ENCODE measurements at places on chromosomes 7 and 10.

DNA sequence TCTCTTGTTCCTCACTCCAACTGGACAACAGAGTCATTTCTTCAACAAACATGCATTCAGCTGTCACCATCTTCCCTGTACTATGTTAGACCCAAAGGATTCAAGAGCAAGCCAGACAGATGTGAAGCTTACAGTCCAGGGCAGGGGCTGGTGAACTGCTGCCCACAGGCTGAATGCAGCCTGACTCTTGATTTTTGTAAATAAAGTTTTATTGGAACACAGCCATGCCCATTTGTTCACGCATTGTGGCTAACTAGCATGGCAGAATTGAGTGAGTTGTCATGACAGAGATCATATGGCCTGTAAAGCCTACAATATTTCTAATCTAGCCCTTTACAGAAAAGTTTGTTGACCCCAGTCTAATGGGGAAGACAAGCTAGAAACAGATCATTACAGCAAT lies 208.7 kb downstream of the EMX2 start:
- H3K4me3 ChIP-seq, result no peak overlapping the region
- DNase-seq, result no peak
- H3K27ac ChIP-seq, result no peak overlapping the region
- no peaks in the 10 kb centered on the region for H3K27me3 ChIP-seq
- no peaks in the 10 kb centered on the region for H3K4me1 ChIP-seq

- DNase-seq, result no peak
- no peaks in the 10 kb centered on the region for H3K4me1 ChIP-seq
- no peak overlapping the region for H3K27ac ChIP-seq
These were observed 55.1 kb downstream of the EZH2 start for GRCh38 chr7:148828965-148829364.

DNA sequence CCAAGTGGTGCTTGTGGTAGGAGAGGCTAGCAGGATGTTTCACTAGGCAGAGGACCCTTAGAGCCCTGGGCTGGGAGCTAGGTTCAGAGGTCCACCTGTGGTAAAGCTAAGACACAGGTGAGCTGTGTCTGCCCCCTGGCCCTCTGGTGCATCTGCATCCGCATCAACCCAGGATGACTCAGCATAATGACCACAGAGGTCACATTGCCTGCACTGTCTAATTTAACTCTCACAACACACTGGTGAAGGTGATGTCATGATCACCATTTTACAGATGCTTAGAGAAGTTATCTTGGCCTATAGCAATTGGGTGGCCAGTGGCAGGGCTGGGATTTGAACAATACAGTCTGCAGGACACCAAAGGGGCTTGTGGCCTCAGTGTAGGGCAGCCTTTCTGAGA lies 33.1 kb downstream of the HABP2 start:
- H3K27ac ChIP-seq, result no peak overlapping the region
- DNase-seq, result no peak
- no peaks in the 10 kb centered on the region for H3K4me1 ChIP-seq
- no peaks in the 10 kb centered on the region for H3K36me3 ChIP-seq
- H3K4me3 ChIP-seq, result no peak overlapping the region
- H3K27me3 ChIP-seq, result no peaks in the 10 kb centered on the region

DNA sequence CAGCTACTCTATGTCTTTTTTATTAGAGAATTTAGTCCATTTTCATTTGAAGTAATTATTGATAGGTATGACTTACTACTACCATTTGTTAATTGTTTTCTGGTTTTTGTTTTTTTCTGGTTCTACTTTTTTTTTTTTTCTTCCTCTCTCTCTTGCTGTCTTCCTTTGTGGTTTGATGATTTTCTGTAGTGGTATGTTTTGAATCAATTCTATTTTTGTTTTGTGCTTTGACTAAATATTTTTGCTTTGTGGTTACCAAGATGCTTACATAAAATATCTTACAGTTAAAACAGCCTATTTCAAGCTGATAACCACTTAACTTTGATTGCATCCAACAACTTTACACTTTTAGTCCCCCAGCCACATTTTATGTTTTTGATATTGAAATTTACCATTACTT lies 3.3 kb upstream of the OR2F2 start:
- no peak overlapping the region for H3K4me3 ChIP-seq
- no peaks in the 10 kb centered on the region for H3K4me1 ChIP-seq
- no peak overlapping the region for H3K27ac ChIP-seq

GRCh38 chr10:92760609-92761008 lies 70.9 kb downstream of the HHEX start:
- H3K27ac ChIP-seq, result no peak overlapping the region
- H3K4me3 ChIP-seq, result no peak overlapping the region
- no peak for DNase-seq
- no peaks in the 10 kb centered on the region for H3K4me1 ChIP-seq
- H3K27me3 ChIP-seq, result no peaks in the 10 kb centered on the region

- H3K27ac ChIP-seq, result no peak overlapping the region
- no peak overlapping the region for H3K4me3 ChIP-seq
- no peaks in the 10 kb centered on the region for H3K27me3 ChIP-seq
- no peaks in the 10 kb centered on the region for H3K4me1 ChIP-seq
These were observed 21.9 kb upstream of the CREB5 start for GRCh38 chr7:28390426-28390825.

DNA sequence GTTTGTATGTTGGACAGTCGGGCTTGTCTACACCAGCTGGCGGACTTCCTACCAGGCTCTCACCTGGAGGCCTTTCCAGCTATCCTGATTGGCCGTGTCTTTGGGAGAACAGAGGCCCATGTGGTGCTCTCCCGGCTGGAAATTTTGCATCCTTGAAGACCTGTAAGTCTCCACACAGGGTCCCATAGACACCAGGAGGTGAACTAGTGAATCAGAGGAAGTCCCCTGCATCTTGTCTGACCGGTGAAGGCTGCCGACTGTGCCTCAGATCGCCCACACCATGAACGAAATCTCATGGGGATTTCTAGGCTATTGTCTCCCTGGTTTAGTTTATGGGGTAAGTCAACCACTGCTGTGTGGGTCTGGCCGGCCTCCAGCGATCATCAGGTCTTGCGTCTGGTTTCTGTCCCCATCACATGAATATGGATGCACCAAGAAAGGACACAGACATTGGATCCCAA lies 108.4 kb upstream of the LYZL2 start:
- H3K36me3 ChIP-seq, result no peaks in the 10 kb centered on the region
- H3K4me1 ChIP-seq, result no peaks in the 10 kb centered on the region
- no peaks in the 10 kb centered on the region for H3K27me3 ChIP-seq
- H3K27ac ChIP-seq, result no peak overlapping the region

- no peaks in the 10 kb centered on the region for H3K36me3 ChIP-seq
- no peak for DNase-seq
- H3K27me3 ChIP-seq, result no peaks in the 10 kb centered on the region
- no peak overlapping the region for H3K4me3 ChIP-seq
These were observed 65.5 kb upstream of the SRPK2 start for GRCh38 chr7:105454095-105454747.

- H3K4me1 ChIP-seq, result no peaks in the 10 kb centered on the region
- no peaks in the 10 kb centered on the region for H3K36me3 ChIP-seq
These were observed 61.7 kb upstream of the TES start for GRCh38 chr7:116148626-116149025.

DNA sequence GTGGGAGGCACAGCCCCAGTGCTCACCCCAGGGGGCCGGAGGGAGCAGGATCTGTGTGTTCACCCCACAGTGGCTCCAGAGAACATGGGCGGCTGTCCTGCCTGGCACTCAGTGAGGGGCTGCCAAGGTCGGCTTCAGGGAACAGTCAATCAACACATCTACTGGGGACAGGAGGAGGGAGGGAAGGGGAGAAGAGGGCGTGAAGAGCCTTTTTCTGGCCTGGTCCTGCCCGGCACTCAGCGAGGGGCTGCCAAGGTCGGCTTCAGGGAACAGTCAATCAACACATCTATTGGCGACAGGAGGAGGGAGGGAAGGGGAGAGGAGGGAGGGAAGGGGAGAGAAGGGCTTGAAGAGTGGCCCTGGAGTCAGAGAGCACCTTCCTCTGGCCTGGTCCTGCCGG lies 184.9 kb downstream of the ADARB2 start:
- no peak overlapping the region for H3K27ac ChIP-seq
- H3K4me3 ChIP-seq, result no peak overlapping the region
- H3K36me3 ChIP-seq, result no peaks in the 10 kb centered on the region
- H3K27me3 ChIP-seq, result no peaks in the 10 kb centered on the region

DNA sequence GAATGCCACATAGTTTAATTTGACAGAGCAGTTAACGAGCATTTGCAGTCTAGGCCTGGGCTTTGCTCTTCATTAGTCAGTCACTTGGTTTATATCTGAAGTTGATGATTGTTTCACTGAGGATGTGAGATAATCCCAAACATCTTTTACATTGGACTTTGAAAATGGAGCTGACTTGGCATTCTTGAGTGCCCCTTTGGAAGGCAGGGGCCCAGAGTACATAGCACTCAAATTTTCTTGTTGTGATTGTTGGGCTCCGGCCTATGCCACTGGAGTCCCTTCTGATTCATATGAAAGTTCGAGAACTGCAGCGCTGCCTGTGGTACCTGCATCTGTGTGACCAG lies 21.9 kb downstream of the DNAJB6 start:
- peaks cover 37% of the 10 kb centered on the region for H3K4me1 ChIP-seq
- H3K27ac ChIP-seq, result no peak overlapping the region
- no peak overlapping the region for H3K4me3 ChIP-seq
- DNase-seq, result no peak

GRCh38 chr7:106417273-106417902 lies 132.6 kb upstream of the NAMPT start:
- H3K36me3 ChIP-seq, result no peaks in the 10 kb centered on the region
- no peaks in the 10 kb centered on the region for H3K4me1 ChIP-seq
- H3K4me3 ChIP-seq, result no peak overlapping the region
- no peaks in the 10 kb centered on the region for H3K27me3 ChIP-seq
- no peak for DNase-seq

DNA sequence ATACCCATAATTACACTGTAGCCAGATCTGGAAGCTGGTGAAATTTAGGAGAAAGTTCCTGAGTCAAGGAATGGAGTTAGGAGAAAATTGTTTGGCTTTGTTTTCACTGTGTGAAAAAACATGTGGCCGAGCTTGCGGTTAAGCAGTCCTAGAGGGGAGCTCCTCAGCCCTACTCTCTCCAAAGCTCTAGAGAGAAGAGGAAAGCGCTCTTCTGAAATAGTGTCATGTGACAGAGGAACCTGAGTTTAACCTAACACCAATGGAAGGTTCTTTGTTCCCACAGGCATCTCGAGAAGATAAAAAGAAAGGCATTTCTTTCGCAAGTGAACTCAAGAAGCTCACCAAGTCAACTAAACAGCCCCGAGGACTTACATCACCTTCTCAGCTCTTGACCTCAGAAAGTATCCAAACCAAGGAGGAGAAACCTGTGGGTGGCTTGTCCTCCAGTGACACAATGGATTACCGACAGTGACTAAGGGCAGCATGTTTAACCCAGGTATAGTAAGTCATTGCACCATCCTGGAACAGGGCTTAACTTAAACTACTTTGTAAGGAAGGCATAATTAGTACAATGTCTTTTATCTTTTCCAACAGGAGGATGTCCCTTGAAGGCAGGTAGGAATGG lies 38.0 kb downstream of the NOC3L start:
- DNase-seq, result no peak
- H3K36me3 ChIP-seq, result no peaks in the 10 kb centered on the region
- H3K4me3 ChIP-seq, result no peak overlapping the region
- H3K27ac ChIP-seq, result no peak overlapping the region
